Left lung (tissue), 14 donors: ENCODE measurements at places on chromosomes 7 and 10. TPM values are rescaled to one million over a fixed set of nuclear protein-coding genes. Genes with fewer than 3 reads are reported as not detected.

TDRD1 gene
- 0.17 TPM for polyA plus RNA-seq

PIP4K2A gene
- polyA plus RNA-seq: 24.9 TPM

HTR5A gene
- not detected for polyA plus RNA-seq

VOPP1 gene
- 35.4 TPM for polyA plus RNA-seq

CCL24 gene
- not detected for polyA plus RNA-seq

PBLD gene
- 15.1 TPM for polyA plus RNA-seq

TMEM130 gene
- polyA plus RNA-seq: 0.25 TPM

PLEKHS1 gene
- polyA plus RNA-seq: 0.10 TPM

DNA sequence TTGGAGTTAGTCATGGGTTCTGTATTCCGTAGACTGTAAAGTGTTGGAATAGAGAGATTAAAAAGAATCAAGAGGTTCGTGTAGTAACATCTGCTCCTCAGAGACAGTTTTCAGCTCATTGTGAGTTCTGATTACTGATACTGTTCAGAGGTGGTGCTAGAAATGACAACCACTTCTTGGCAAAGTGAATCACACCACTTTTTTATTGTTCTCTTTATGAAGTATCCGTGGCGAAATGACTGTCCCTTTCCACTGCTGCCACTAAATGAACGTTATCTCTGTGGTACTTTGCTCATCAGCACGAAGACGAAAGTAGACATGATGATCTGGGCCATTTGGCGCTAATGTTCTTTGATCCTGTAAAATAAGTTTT is 860 bp downstream of the RPP30 start:
- DNase-seq: no peak

GRCh38 chr10:84054743-84055142 is 84.6 kb upstream of the GHITM start:
- no peak for DNase-seq

- no peak for DNase-seq
These were observed 29.8 kb upstream of the PODXL start for GRCh38 chr7:131586259-131586658.

GRCh38 chr7:47609803-47610452 is 28.0 kb upstream of the TNS3 start:
- no peak for DNase-seq

GRCh38 chr7:130875901-130876300 is 141.9 kb upstream of the KLF14 start:
- DNase-seq: no peak

DNA sequence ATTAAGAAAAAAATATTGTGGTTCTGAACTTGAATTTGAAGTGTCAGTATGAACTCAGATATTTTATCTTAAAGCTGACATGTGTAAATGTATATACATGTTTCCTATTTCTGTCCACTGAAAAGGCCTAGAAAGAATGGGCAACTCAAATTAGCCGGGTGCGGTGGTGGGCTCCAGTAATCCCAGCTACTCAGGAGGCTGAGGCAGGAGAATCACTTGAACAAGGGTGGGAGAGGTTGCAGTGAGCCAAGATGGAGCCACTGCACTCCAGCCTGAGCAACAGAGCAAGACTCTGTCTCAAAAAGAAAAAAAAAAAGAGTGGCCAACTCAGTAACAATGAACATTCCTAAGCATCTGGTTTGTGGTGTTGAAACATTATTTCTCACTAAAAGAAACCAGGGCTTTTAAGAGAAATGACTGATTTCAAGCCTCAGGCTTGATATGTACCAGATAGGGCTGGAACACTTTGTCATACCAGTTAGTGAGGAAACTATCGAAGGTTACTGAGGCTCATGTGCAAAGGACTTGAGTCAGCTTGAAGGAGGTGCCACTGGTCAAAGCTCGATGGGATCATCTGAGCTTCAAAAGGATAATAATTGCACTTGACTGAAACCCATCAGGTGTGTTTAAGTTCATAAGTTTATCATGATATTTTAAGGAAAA is 40.5 kb downstream of the AOAH start:
- no peak for DNase-seq

- DNase-seq: no peak
These were observed 260.2 kb downstream of the AUTS2 start for GRCh38 chr7:69858471-69858870.
